Panc1 (cell line): ENCODE measurements at places on chromosomes 12 and 14. TPM values are rescaled to one million over a fixed set of nuclear protein-coding genes. Genes with fewer than 3 reads are reported as not detected.

The RPGRIP1 gene
- 0.28 TPM for total RNA-seq

- no peaks in the 10 kb centered on the region for H3K36me3 ChIP-seq
- DNase-seq = no peak
- peaks cover 3% of the 10 kb centered on the region; the same call in 1 of the 2 replicates for H3K4me1 ChIP-seq
- no peaks in the 10 kb centered on the region for H3K27me3 ChIP-seq
- H3K27ac ChIP-seq = no peak overlapping the region
- no peak overlapping the region for H3K4me3 ChIP-seq
Observed at GRCh38 chr12:113325916-113326315, 9.0 kb downstream of the SLC8B1 start.

- no peaks in the 10 kb centered on the region for H3K4me1 ChIP-seq
- H3K4me3 ChIP-seq = no peak overlapping the region
- DNase-seq = no peak
- H3K27ac ChIP-seq = no peak overlapping the region
Observed at GRCh38 chr14:21680072-21680471, 6.5 kb upstream of the OR4E1 start.

The DPPA3 gene
- not detected for total RNA-seq

DNA sequence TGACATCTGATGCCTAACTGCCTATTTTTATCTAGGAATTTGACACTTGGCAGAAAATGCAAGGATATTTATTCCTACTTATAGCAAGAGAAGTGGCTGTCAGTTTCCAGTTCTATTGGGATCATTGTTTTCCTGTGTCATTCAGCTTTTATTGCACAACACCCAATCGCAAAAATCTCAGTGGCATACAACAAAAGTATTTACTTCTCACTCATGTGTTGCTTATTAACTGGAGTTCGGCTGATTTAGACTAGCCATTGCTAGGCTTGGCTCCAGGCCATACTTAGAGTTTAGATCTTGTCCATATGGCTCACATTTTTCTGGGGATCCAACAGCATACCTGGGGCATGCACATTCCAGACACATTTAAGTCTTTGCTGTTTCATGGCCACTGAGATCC is 218.6 kb upstream of the SYT1 start:
- no peaks in the 10 kb centered on the region for H3K36me3 ChIP-seq
- no peak for DNase-seq
- H3K27me3 ChIP-seq = no peaks in the 10 kb centered on the region
- H3K4me1 ChIP-seq = no peaks in the 10 kb centered on the region
- no peak overlapping the region for H3K4me3 ChIP-seq

DNA sequence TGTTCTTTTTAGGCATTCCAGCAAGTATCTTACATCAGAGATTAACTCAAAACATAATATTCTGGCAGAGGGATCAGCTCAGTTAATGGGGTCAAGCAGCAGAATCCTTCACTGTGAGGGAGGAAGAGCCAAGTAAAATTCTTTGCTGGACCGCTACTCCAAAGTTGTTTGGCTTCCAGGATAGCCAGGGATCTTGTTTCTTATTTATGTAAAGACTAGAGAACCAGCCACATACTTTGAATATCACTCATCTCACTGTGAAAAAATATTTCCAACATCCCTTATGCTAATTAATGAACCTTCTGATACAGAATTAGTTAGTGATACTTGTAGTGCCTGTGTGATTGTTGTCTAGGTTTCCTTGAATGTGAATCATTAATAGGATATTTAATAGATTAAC is 94.2 kb downstream of the PLEKHA5 start:
- no peak overlapping the region for H3K4me3 ChIP-seq
- H3K27me3 ChIP-seq = no peaks in the 10 kb centered on the region
- H3K27ac ChIP-seq = no peak overlapping the region
- no peaks in the 10 kb centered on the region for H3K4me1 ChIP-seq
- DNase-seq = no peak

GRCh38 chr12:107449891-107450290 is 235.7 kb upstream of the PWP1 start:
- H3K27me3 ChIP-seq = no peaks in the 10 kb centered on the region
- no peaks in the 10 kb centered on the region for H3K4me1 ChIP-seq
- no peak overlapping the region for H3K27ac ChIP-seq
- no peak overlapping the region for H3K4me3 ChIP-seq

DNA sequence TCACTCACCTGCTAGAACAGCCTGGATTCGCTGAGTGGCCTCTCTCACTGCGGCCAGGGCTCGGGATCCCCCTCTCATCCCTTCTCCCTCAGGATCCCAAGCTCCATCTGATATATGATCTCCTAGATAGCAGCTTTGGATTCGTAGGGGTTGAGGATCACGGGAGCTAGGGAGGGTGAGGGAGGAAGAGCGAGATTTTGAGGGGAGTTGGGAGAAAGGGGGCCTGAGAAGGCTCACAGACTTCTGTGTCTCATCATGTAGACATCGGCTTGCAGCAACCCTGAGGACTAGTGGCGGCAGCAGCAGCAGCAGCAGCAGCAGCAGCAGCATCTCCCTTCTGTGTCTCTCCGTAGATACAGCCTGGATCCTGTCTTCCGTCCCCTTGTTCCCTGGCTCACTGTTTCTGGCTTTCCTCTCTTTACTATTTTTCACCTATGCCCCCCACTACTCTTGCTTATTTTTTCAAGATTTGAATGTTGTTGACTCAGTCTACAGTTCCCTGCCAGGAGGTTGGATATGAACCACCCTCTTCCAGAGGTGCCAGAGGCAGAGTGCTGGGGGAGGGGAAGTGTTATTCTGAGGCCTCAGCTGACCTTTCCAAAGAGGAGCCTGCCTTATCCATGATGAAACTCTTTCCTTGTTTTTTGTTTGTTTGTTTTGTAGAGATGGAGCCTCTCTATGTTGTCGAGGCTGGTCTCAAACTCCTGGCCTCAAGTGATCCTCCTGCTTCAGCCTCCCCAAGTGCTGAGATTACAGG is at the start of gene CIROP:
CIROP (minus strand) TSS at position 399 of the 757 bp plus-strand sequence; CDS start at position 330, 69 bp downstream.
- no peaks in the 10 kb centered on the region; the same call in 1 of the 2 replicates for H3K27me3 ChIP-seq
- H3K4me3 ChIP-seq = no peak within 1 kb of the TSS
- no peak for DNase-seq
- H3K4me1 ChIP-seq = no peaks in the 10 kb centered on the region
- H3K27ac ChIP-seq = no peak within 1 kb of the TSS

The ST8SIA1 gene
- 0.13 TPM for total RNA-seq

GRCh38 chr12:11826574-11826973 is 177.1 kb downstream of the ETV6 start:
- peaks cover 4% of the 10 kb centered on the region; the same call in 1 of the 2 replicates for H3K4me1 ChIP-seq
- H3K4me3 ChIP-seq = no peak overlapping the region
- H3K27ac ChIP-seq = no peak overlapping the region

The CELA1 gene
- total RNA-seq = not detected

GRCh38 chr14:58492044-58492443 is 64.5 kb downstream of the KIAA0586 start:
- no peaks in the 10 kb centered on the region for H3K4me1 ChIP-seq
- H3K36me3 ChIP-seq = peaks cover 3% of the 10 kb centered on the region; the same call in 1 of the 2 replicates
- H3K4me3 ChIP-seq = no peak overlapping the region
- H3K27ac ChIP-seq = no peak overlapping the region
- no peaks in the 10 kb centered on the region for H3K27me3 ChIP-seq

- DNase-seq = no peak
- no peak overlapping the region for H3K27ac ChIP-seq
- H3K36me3 ChIP-seq = no peaks in the 10 kb centered on the region
- H3K4me3 ChIP-seq = no peak overlapping the region
- no peaks in the 10 kb centered on the region for H3K4me1 ChIP-seq
- H3K27me3 ChIP-seq = no peaks in the 10 kb centered on the region
Observed at GRCh38 chr14:59086241-59086882, 102.1 kb upstream of the DAAM1 start.

The GPRC5D gene
- not detected for total RNA-seq

DNA sequence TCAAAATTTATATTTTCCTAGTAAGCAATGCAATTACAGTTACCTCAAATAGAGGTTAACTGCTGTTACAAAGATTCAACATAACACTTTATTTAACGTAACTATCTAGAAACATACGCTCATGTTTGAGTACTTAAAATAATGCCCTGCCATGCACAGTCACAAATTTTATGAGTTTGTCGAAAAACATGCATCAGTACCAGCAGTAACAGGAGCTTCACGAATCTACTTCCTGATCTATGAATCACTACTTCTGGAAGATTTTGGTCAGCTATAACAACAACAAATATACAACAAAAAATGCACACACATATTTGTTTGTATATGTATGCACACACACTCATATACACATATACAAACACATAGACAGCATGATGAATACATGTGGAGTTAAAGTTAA is 881.8 kb downstream of the FSCB start:
- DNase-seq = no peak
- H3K4me3 ChIP-seq = no peak overlapping the region
- no peaks in the 10 kb centered on the region for H3K4me1 ChIP-seq
- no peak overlapping the region for H3K27ac ChIP-seq
- no peaks in the 10 kb centered on the region for H3K27me3 ChIP-seq
- no peaks in the 10 kb centered on the region for H3K36me3 ChIP-seq

GRCh38 chr14:93543766-93544165 is 113.0 kb downstream of the UNC79 start:
- H3K36me3 ChIP-seq = no peaks in the 10 kb centered on the region
- no peaks in the 10 kb centered on the region for H3K4me1 ChIP-seq
- H3K27ac ChIP-seq = no peak overlapping the region
- H3K27me3 ChIP-seq = peaks cover 2% of the 10 kb centered on the region
- no peak overlapping the region for H3K4me3 ChIP-seq

The KRT72 gene
- total RNA-seq = not detected

The KRT77 gene
- total RNA-seq = not detected

The SERPINA9 gene
- not detected for total RNA-seq

The GDF3 gene
- not detected for total RNA-seq
